ENCODE measurements at places on chromosomes 12 and 14. TPM values are rescaled to one million over a fixed set of nuclear protein-coding genes. Genes with fewer than 3 reads are reported as not detected.

SMARCD1 gene
- total RNA-seq = 64.5 TPM

SYT1 gene
- total RNA-seq = 12.3 TPM

RNF10 gene
- total RNA-seq = 236 TPM

MARS1 gene
- 327 TPM for total RNA-seq

KCNH3 gene
- 1.1 TPM for total RNA-seq

CLEC4C gene
- not detected for total RNA-seq

ZFP36L1 gene
- total RNA-seq = 393 TPM

KCNC2 gene
- total RNA-seq = not detected

BDKRB2 gene
- total RNA-seq = 17.1 TPM

FERMT2 gene
- 82.3 TPM for total RNA-seq

FAM177A1 gene
- 56.0 TPM for total RNA-seq

TAMALIN gene
- total RNA-seq = 50.7 TPM

PPM1H gene
- 16.2 TPM for total RNA-seq

HSPB8 gene
- total RNA-seq = 53.8 TPM

MGP gene
- total RNA-seq = 500 TPM

ZNF268 gene
- total RNA-seq = 30.6 TPM

BORCS5 gene
- 21.6 TPM for total RNA-seq

HOXC6 gene
- total RNA-seq = 2.3 TPM

EP400 gene
- 71.8 TPM for total RNA-seq

TEX52 gene
- total RNA-seq = not detected

INSM2 gene
- not detected for total RNA-seq

APPL2 gene
- total RNA-seq = 36.5 TPM

CLEC12A gene
- 2.3 TPM for total RNA-seq

OAS3 gene
- total RNA-seq = 33.4 TPM

TEDC1 gene
- total RNA-seq = 9.7 TPM

KIF26A gene
- 6.1 TPM for total RNA-seq

GPR65 gene
- total RNA-seq = 1.3 TPM

MANSC4 gene
- not detected for total RNA-seq

FGF23 gene
- total RNA-seq = not detected
